ENCODE measurements at places on chromosomes 11 and 22. TPM values are rescaled to one million over a fixed set of nuclear protein-coding genes. Genes with fewer than 3 reads are reported as not detected.

The SLC25A45 gene
- total RNA-seq = 4.6 TPM

The TSSK2 gene
- total RNA-seq = not detected

The LARGE2 gene
- total RNA-seq = 6.8 TPM

The MAPK8IP2 gene
- 1.6 TPM for total RNA-seq

The SCO2 gene
- total RNA-seq = 0.59 TPM

The DGCR6 gene
- 3.2 TPM for total RNA-seq

The SMIM35 gene
- total RNA-seq = not detected

DNA sequence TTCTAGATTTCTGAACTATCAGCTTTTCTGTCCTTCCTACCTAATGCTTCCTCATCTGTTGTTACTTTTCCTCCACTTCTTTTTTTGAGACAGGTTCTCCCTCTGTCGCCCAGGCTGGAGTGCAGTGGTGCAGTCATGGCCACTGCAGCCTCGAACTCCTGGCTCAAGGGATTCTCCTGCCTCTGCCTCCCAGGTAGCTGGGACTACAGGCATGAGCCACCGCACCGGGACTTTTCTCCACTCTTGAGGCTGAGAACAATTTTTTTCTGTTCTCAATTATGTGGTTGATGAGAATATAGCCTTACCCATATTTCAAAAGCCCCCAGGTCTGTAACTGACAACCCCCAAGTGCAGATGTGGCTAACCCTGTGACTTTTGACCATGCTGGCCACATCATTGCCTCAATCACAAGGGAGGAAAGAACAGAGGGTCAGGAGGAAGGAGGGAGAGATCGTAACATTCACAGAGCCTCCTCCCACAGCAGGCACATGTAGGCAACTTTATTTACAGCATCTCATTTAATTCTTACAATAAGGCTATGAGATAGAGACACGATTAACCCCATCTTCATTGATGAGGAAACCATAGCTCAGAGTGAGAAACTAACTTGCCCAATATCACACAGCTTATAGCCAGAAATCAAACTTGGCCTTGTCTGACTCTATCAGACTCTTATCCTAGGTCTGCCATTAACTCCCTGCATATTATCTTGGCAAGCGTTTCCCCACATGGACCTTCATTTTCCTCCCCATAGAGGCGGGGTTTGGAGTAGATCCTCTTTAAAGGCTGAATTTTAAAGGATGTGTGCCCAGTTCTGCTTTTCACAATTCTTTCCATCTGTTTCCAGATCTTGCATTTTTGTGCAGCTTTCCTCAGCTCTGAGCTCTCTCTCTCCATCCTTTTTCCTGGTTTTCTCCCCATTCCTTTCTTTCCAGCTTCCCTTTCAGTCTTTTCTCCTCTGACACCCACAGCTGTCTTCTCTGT lies 9.6 kb downstream of the POU2F3 start:
- DNase-seq = peak; percentile 70

DNA sequence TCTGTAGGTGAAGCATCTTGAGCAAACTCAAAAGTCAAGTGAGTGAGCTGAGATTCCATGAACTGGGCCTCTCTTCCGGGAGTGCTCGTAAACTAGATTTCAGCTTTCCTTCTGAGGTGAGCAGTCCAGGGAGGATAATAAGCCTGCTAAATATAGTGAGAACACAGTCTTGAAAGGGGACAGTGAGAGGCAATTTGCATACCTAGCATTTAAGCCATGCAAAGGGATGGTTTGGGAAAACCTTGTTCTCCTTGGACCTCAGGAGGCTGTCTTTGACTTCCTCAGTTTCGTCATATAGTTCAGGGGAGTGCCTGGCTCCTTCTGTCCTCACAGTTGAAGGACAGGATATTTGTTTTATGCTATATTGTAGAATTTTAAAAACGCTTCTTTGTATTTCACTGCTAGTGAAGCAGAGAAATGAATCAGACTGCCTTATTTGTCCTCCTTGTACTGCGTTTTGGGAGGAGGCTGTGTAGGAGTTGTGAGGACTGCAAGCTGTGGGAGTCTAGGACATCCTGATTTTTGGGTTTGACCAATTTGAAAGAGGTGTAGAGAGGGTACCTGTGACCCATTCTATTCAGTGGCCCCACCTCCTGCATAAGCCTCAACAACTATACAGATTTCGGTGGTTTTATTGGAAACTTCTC lies 11.0 kb upstream of the SORL1-AS1 start:
- no peak for DNase-seq

GRCh38 chr22:46501701-46502100 lies 35.7 kb downstream of the CELSR1 start:
- DNase-seq = no peak

DNA sequence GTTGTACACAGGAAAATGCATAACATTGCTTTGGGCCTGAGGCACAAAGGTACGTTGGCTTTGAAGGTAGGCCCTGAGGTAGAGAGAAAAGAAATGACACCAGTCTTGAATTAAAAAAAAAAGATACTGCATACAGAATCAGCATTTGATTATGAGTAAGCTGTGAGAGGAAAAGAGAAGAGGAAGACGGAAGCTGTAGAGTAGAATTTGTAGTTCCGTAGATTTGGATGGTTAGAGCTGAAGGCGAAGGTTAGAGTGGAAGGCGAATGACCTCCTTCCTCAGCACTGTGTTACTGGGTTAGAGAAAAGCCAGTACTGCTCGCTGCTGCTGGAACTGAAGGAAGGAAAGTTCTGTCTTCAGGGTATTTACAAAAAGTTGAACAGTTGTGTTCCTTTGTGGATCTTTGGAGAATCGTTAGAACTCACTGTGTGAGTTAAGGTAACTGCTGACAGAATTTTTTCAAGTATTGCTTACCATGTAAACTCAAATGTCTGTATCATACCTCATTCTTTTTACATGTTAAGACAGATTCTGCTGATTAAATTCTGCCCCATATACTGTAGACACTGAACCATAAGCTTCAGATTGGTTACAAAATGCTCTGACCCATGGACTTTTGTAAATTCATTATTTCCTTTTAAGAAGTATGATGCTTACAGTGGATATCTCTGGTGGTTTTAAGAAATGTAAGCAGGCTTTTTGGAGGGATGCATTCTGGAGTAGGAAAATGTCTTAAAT lies 50.2 kb downstream of the MCAM start:
- no peak for DNase-seq

DNA sequence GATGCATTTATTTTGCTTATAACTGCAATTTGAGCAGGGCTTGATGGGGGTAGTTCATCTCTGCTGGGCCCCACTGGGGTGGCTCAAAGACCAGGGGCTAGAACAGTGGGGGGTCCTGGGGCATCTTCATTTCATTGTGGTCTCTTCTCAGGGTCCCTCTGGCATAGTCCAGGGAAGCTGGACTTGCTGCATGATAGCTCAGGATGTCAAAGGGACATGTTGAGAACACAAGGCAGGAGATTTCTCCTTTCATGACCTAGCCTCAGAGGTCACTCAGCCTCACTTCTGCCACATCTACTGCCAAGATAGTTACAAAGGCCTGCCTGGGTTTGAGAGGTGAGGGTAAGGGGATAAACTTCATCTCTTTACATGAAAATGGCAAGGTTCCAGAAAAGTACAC lies 89.5 kb downstream of the CWC15 start:
- DNase-seq = no peak

DNA sequence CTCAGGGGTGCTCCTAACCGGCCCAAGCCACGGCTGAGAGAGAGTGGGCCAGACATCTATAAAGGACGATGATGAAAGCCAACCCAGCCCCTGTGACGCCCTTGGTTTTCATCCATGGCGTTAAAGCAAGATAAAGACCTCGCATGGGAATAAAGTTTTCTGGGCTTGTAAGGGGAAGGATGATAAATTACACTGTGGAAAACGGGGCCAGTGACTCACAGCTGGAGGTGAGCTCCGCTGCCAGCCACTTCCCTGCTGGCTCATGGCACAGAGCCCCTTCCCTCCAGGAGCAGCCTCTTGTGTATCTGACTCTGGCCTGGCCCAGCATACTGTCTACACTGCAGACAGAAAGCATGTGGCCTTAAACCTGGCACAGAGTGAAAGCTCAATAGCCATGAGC lies 503.2 kb upstream of the B3GAT1 start:
- DNase-seq = no peak

GRCh38 chr11:21615955-21616371 lies 576.9 kb upstream of the ANO5 start:
- no peak for DNase-seq

DNA sequence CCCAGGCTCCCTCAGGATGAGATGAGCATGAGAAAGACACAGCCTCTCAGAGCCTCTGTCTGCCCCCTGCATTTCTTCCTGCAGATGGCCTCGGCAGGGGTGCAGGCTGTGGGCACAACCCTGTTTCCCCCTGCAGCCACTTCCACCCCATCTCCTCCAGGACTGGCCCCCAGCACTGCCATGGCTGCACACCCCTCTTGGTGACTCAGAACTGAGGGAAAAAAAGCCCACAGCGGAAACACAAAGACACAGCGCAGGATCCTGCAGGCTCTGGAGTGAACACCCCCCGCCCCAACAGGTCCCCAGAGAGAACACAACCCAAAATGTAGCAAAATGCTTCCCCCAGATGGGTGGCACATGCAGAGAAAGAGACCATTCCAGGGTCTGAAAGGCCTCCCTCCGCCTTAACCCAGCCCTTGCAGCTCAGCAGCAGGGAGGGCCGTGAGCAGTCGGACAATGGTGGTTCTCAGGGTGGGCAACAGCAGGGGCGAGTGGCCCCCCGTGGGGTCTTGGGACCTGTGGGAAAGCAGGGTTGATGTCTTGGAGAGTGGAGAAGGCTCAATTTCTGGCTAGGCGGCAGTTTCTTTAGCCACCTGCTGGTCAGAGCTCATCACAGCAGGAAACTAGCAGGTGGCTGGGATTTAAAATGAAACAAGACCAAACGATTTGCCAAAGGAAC lies 8.0 kb downstream of the TUBGCP6 start:
- DNase-seq = no peak

DNA sequence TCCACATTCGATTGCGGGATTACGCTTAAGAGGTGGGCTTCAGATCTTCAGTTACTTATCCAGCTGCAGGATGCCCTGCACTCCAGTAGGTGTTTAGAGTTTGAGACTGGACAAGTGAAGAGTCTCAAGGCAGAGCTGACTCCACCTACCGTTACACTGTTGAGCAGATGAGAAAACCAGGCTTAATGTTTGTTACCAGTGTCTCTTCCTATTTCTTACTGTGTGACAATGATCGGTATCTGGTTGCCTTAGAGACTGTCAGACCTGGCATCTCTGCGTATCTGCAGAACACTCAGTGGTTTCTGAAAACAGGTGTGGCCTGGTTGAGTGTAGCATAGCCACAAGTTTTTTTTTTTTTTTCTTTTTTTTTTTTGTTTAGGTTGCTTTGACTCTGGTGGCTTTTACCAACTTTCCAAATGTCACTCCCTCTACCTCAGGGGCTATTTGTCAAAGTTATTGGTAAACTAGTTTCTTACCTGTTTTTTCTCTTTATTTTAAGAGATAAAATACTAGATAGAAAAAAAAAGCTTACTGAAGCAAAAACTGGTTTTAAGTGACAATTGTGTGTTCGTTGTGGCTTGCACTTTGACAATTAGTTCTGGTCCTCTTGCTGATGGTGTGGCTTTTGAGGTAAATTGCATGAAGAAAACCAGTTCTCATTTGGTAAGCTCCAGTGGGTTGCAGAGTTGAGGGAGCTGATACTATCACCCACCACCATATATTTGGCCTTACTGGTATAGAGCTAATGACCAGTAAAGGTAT lies 284.8 kb downstream of the ETS1 start:
- DNase-seq = no peak

- no peak for DNase-seq
Observed at GRCh38 chr11:32840587-32840986, 10.9 kb downstream of the PRRG4 start.

DNA sequence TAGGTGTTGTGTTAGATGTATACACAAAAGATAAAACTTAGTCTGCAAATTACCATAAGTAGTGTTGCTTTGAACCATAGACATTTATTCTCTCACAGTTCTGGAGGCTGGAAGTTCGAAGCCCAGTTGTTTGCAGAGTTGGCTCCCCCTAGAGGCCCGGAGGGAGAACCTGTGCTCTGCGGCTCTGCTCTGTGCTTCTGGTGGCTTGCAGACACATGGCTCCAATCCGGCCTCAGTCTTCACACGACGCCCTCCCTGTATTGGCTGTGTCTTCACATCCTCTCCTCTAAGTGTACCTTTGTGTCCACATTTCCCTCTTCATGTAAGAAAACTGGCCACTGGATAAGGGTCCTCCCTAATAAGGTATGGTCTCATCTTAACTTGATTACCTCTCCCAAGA lies 128.4 kb downstream of the OPCML start:
- DNase-seq = no peak

Data from skin of body (tissue), 3 donors.